ENCODE measurements at places on chromosomes 2 and 18.
A peak's percentile ranks its signal among the peaks of the same experiment; 100 is the strongest.

DNA sequence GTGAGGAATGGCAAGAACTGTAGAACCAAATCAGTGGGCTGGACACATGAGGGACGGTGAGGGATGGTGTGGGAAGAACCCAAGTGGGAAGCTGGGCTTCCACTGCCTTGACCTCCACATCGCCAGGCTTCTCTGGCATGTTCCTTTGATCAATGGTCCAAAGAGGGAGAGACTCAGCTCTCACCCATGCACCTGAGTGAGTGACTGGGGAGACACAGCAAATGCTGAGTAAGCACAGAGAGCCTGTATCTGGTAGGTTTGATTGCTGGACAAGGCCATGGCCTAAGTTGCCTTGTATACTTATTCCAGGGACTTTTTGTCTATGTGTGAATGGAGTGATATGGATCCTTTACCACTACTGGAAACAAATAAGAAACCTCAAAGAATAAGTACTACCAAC, 188.6 kb downstream of the AFF3 start:
- DNase-seq: no peak

DNA sequence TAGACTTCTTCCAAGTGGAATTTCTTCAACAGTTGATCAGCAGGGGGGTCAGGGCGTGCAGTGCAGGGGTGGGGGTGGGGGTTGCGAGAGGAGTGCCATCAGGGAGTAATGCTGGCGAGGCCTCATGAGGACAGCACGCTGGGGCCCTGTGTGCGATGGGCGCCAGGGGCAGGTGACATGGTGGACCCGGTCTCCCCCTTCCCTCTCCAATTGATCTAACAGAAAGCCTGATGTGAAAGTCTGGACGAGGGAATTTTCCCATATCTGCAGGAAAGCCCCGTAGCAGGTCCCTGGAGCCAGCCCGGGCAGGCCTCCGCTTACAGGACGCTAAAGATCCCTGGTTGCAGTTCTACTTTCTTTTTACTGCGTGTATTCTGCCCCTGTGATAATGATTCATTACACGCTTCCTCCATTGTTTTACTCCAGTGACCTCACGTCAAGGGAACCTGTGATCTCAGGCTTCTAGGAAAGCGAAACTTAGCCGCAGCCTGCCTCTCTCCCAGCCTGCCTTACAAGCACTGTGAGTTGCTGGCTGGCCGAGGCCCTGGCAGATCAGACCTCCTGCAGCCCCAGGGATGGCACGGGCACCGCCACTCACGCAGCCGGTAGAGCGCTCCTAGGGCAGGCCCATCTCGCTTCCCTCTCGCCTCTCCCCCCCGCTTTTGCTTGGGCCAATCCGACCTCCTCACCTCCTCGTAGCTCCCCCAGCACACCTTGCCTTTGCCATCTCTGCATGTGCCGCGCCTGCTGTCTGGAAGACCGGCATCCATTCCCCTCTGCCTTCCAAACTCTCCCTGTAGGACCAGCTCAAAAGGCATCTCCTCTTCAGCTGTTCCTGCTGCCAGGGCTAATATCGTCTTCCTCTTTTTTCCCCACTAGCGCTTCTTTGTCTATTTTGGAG, 19.2 kb downstream of the NEURL3 start:
- DNase-seq: peak; percentile 30

GRCh38 chr2:20623241-20623640, 27.7 kb downstream of the HS1BP3 start:
- DNase-seq: no peak

GRCh38 chr2:32355976-32356680, 695 bp upstream of the BIRC6 start:
- DNase-seq: no peak

DNA sequence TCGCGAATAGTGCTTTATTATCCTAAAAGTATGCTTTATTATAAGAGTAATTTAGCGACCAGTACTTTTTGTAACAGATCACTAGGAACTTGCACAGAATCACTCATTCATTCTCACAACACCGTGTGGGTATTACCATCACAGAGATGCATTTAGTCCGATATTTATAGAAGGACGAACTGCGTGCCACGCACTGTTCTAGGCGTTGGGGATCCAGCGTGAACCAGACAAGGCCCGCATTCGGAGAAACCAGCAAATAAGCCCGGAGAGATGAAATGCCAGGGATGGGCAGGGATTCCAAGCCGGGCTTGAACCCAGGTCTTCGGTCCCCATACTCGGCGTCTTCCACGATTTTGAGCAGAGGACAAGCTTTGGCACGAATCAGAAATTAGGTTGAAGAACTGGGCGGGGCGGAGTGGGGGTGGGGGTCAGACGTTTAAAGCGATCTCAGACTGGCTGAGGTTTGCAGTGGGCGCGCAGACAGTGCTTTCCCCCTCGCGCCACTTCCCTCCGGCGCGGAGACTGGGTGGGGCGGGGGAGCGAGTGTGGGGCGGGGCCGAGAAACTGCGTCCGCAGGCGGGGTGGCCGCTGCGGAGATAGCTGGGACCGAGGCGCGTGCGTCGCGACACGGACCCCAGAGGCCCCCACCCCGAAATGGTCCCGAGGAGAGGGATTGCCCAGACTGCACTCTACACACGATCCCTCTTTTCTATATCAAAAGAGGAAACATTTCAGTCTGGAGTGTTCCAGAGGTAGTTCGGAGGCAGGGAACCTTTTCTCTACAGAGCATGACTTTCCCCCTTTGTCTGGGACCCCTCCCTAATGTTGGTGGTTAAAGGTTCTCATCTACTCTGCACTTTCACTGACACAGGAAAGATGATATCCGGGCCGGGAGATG, 1.1 kb upstream of the CXCR4 start:
- no peak for DNase-seq

DNA sequence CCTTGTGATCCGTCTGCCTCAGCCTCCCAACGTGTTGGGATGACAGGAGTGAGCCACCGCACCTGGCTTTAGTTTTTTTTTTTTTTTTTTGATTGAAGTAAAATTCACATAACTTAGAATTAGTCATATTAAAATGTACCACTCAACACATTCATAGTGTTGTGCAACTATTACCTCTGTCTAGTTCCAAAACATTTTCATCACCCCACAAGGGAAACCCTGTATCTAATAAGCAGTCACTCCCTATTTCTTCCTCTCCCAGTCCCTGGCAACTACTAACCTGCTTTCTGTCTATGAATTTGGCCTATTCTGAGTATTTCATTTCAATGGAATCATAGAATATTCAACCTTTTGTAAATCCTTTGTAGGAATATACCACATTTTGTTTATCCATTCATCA, 123.9 kb upstream of the FAM117B start:
- DNase-seq: no peak

- no peak for DNase-seq
Observed at GRCh38 chr2:205482399-205483081, 199.8 kb upstream of the NRP2 start.

GRCh38 chr2:103594823-103595222, 833.0 kb downstream of the TMEM182 start:
- no peak for DNase-seq

DNA sequence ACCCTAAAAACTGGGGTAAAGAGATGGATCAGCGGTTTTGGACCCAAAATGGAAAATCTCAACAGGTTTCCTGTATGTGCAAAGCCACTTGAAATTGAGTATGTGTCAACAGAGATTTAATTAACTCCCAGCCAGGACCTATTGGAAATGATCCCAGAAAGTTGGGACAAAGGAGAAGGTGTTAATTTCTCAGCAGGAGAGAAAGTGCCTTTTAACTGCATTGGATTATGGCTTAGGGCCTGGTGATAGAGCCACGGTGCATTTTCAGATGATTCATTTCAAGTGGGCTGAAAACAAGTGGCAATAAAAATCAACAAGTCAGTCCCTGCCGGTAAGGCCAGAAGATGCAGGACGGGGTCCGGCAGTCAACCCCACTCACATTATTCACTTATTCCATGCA, 80.2 kb upstream of the BCL11A start:
- no peak for DNase-seq

DNA sequence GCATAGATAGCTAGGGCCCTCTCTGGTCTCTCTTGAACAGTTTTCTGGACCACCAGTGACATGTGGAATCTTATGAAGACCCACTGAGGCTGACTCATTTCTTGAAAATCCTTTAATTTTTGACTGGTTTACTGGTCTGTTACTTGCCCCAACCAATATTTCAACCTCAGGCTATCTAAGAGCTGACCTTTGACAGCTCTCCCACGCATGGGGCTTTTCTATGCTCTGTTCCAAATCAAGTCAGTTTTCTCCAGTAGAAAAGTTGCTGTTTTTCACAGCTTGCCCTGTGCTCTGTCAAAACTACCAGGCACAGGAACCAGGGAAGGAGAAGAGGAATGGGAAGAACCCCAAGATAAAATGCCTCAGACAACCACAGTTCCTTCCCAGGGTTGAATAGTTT, 46.0 kb upstream of the MTIF2 start:
- no peak for DNase-seq

All from stimulated activated CD4-positive, alpha-beta T cell treated with anti-CD3 and anti-CD28 coated beads, Interleukin-1b, Interleukin-23, amount 100 ng/mL, for 1 hour (primary cell).